ENCODE measurements at places on chromosomes 2 and 18.
A peak's percentile ranks its signal among the peaks of the same experiment; 100 is the strongest.

DNA sequence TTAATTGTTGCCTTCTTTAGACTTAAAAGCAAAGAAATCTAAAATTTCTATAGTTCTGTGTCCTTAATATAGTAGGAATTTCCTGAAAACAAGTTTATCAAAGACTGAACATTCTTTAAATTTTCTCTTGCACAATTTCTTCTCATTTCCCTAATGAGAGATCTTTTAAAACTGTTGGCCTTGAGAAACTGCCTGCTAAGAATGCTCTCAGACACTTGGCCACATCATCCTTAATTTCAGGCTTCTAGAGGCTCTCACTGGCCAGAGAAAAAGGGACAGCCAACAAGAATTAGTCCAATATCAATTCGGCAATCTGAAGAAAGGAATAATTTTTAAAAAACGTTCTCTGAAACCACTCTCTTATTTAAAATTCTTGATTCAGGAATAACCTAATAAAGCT, 167.0 kb upstream of the CREB1 start:
- DNase-seq, result no peak

DNA sequence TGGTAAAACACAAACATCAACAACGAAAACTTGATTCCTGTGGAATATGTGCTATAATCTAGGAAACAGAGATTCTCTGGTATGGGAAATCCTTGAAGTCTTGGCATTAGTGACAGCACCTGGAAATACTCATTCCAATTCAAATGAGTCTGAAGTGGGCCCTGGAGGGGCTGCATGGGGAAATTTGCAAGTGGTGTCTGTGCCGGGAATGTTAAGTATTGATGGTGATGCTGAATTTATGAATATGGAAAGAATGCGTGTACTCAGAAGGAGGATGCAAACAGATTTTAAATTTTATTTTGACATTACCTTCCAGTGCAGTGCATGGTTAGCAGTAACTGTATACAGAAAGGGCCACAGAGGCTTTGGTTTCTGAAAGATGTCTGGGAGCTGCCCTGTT, 37.2 kb downstream of the PTPRM start:
- no peak for DNase-seq

DNA sequence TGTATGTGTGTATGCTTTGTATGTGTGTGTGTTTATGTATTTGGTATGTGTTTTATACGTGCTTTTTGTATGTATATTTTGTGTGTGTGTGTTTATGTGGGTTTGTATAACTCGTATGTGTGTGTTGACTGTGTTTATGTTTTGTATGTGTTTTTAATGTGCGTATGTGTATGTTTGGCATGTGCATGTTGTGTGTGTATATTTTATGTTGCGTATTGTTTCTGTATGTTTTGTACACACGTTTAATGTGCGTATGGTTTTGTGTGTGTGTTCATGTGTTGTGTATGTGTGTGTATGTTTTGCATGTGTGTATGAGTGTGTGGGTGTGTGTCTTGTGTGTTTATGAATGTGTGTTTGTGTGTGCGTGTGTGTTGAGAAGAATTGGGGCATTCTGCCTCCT, 55.2 kb upstream of the NCK2 start:
- DNase-seq, result no peak

DNA sequence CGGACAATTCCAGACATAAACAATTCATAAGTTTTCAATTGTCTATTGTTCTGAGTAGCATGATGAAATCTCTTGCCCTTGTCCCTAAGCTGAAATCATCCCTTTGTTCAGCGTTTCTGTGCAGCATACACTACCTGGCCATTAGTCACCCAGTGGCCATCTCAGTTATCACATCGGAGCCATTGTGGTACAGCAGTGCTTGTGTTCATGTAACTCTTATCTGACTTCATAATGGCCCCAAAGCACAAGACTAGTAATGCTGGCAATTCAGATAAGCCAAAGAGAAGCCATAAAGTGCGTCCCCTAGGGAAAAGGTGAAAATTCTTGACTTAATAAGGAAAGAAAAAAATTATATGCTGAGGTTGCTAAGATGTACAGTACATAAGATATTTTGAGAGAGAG, 127.2 kb downstream of the FHOD3 start:
- DNase-seq, result peak; percentile 63

DNA sequence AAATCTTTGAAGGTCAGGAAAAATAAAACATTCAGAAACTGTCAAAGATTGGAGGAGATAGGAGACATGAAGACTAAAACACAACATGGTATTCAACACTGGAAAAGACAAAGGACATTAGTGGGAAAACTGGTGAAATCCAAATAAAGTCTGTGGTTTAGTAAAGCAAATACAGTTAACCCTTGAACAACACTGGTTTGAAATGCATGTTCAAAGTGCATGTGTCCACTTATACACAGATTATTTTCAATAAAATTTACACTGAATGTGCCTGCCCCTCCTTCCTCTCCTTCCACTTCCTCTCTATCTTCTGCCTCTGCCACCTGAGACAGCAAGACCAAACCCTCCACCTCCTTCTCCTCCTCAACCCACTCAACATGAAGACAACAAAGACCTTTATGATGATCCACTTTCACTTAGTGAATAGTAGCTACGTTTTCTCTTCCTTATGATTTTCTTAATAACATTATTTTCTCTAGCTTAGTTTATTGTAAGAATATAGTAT, 14.5 kb downstream of the OLA1 start:
- no peak for DNase-seq

DNA sequence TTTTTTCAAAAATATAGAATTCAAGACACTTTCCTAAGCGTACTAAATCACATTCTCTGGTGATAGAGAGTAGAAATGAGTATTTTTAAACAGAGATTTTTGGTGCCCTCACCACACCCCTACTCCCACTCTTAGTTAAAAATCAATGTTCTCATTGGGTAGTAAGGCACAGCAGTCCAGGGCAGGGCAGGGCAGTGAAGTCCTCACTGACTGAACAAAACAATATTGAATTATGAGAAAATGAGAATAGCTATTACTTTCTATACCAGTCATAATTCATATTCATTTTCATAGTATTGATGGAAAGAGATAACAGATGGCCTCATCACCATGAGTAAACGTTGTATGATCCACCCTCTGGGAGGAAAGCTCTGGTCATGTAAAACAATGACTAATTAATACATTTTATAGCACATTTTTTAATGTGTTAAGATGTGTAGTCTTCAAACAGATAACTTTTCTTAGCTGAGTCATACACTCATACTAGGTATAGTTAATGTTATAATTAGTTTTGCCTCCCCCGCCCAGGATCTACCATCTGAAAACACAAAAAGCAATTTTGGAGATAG, 686.1 kb downstream of the KCNJ3 start:
- DNase-seq, result no peak

GRCh38 chr18:27920836-27921235, 256.1 kb downstream of the CDH2 start:
- no peak for DNase-seq

GRCh38 chr2:205130111-205130829, 552.0 kb upstream of the NRP2 start:
- DNase-seq, result no peak

DNA sequence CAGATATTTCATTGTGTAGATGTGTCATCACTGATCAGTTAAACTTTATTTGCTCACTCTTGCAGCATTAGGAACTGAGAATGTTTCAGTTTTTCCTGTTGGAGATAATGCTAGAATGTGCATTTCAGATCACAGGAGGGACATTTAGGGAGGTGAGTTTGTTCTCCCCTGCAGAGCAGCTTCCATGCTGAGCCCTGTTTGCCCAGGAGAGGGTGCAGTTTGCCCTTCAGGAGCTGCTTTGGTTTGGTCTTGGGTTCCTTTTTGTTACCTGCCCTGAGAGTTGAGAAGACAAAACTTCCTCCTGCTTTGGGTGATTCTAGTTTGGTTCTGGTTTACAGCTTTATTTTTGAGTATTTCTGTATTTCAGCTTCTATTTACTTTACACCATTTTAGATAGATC, 49.9 kb downstream of the DGKD start:
- peak; percentile 46 for DNase-seq

DNA sequence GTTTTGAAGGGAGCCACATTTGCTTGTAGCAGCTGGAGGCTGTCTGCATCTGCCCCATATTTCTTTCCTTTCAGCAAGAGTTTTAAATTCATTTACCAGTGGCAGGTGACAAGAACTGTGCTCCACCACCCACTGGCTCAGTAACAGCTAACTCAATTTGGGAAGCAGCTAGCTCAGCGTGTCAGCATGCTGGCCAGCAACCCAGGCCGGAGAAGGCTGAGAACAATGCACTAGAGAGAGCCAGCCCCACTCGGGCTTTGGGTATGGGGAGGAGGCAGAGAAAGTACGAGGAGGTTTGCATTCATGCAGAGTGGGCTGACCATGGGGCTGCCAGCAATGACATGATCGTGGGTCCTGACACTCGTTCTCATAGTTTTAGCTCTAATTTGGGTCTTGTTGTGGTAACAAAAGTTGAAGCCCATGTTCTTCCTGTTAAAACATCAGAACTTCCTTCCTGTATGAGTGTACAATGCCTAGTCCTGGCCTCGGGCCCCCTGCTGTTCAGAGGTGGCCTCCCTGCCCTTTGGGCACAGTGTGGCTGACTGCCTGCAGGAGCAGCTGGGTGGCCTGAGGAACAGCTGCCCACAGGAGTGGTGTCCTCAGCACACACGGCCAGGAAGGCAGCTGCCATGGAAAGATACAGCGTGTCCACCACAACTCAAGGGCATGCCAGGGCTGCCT, 23.0 kb downstream of the CDC42EP3 start:
- no peak for DNase-seq

DNA sequence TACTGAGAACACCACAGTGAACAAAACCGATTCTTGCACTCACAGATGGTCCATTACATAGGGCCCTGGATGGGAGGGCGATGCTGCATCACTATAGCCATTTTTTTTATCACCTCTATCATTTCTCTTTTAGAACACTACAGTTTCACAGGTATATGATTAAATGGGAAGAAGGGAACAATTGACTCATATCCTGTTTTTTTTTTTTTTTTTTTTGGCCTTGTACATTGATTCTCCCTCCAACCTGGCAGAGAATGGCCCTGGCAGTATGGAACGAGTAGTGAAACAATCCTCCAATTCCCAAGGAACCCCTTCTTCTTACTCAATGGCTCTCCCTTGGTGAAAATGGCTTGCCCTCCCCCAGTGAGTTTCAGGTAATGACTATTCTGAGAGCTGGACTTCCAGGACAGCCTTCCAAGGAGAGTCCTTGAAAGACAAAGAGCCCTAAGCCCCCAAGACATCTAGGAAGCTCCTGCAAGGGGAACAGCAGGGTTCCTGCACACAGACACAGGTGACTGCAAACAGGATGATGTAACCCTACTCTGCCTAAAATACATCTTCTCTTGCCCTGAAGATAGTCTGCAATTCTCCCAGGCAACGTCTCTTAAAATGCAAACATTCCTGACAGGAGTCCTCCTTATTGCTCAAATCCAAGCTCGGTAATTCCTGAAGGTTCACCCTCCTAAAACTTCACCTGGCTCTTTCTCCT, 405.4 kb downstream of the SETBP1 start:
- DNase-seq, result peak; percentile 26

- DNase-seq, result no peak
Measured at GRCh38 chr2:14693874-14694273, 61.4 kb downstream of the LRATD1 start.

Data from mammary epithelial cell (primary cell).